Natural killer cell (primary cell): ENCODE measurements at places on chromosomes 4 and X. TPM values are rescaled to one million over a fixed set of nuclear protein-coding genes. Genes with fewer than 3 reads are reported as not detected.

The CD38 gene
- total RNA-seq, result 124 TPM

The TFE3 gene
- total RNA-seq, result 57.5 TPM

DNA sequence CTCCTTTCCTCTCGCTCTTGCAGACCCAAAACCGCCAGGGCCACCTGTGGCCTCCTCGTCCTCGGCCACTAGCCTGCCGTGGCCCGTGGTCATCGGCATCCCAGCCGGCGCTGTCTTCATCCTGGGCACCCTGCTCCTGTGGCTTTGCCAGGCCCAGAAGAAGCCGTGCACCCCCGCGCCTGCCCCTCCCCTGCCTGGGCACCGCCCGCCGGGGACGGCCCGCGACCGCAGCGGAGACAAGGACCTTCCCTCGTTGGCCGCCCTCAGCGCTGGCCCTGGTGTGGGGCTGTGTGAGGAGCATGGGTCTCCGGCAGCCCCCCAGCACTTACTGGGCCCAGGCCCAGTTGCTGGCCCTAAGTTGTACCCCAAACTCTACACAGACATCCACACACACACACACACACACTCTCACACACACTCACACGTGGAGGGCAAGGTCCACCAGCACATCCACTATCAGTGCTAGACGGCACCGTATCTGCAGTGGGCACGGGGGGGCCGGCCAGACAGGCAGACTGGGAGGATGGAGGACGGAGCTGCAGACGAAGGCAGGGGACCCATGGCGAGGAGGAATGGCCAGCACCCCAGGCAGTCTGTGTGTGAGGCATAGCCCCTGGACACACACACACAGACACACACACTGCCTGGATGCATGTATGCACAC lies 13.6 kb downstream of the FGFRL1 start:
- H3K4me1 ChIP-seq, result peaks cover 4% of the 10 kb centered on the region
- DNase-seq, result no peak
- H3K27me3 ChIP-seq, result no peaks in the 10 kb centered on the region
- H3K4me3 ChIP-seq, result no peak overlapping the region
- no peak overlapping the region for H3K27ac ChIP-seq

DNA sequence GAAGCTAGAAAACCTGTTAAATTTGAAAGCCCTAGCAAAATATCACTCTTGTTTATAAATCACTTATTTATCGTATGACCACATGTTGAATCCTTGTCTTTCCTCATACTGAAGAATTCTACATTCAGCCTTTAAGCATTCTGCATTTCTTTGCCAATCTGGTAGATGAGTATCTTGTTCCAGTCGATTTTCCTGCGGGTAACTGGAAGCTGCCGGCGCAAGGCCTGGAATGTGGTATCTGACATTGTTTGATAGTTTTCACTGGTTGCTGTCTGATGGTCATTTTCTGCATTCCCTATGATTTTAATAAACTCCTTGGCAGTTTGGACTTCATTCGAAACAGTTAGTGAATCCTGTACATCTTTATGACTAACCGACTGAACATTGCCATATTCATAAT lies 13.7 kb upstream of the PHKA1 start:
- no peak for DNase-seq
- no peaks in the 10 kb centered on the region for H3K36me3 ChIP-seq
- no peak overlapping the region for H3K4me3 ChIP-seq

GRCh38 chrX:82692991-82693390 lies 815.1 kb upstream of the POU3F4 start:
- no peak for DNase-seq
- no peaks in the 10 kb centered on the region for H3K27me3 ChIP-seq
- H3K36me3 ChIP-seq, result no peaks in the 10 kb centered on the region
- no peaks in the 10 kb centered on the region for H3K4me1 ChIP-seq
- no peak overlapping the region for H3K27ac ChIP-seq
